Inflammatory macrophage treated with lipopolysaccharide for 4 hours (primary cell): ENCODE measurements at places on chromosomes 7 and 10.

GRCh38 chr10:18294633-18295032 lies 154.4 kb downstream of the CACNB2 start:
- DNase-seq, result no peak

- no peak for DNase-seq
Observed at GRCh38 chr7:79823246-79823951, 311.2 kb upstream of the GNAI1 start.

- DNase-seq, result no peak
Observed at GRCh38 chr7:54591404-54592386, 49.5 kb downstream of the VSTM2A start.

- DNase-seq, result no peak
Observed at GRCh38 chr7:80027611-80028173, 106.9 kb upstream of the GNAI1 start.
